Right renal cortex interstitium (tissue), 3 donors: ENCODE measurements at places on chromosomes 3 and 15.

GRCh38 chr3:140712301-140712700 is 34.4 kb downstream of the TRIM42 start:
- no peak for DNase-seq

DNA sequence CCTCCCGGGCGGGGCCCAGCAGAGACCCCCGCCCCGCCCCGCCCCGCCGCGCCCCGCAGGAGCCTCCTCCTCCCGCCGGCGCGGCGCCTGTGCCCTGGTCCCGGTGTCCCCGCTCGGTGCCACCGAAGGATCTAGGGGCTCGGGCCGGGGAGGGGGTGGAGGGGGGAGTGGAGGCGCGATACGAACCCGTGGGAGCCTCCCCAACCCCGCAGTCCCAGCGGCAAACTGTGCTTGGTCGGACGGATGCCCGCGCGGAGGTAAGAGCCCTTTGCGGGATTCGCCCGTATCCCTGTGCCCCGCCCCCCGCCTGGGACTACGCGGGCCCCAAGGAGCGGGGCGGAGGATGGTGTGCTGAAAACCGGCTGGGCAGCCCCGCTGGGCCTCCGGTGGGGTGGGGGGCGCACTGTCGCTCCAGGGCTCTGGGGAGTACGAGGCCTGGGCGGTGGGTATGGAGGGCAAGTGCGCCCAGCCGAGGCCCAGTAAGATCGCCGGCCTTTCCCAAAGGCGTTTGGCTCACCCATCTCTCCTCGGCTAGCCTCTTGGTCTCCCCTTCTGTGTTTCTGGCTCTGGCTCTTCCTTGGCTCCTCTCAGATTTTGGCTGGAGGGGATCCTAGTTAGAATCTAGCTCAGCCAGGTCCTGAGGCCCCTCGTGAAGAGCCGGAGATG is 65.6 kb upstream of the POLG start:
- no peak for DNase-seq

DNA sequence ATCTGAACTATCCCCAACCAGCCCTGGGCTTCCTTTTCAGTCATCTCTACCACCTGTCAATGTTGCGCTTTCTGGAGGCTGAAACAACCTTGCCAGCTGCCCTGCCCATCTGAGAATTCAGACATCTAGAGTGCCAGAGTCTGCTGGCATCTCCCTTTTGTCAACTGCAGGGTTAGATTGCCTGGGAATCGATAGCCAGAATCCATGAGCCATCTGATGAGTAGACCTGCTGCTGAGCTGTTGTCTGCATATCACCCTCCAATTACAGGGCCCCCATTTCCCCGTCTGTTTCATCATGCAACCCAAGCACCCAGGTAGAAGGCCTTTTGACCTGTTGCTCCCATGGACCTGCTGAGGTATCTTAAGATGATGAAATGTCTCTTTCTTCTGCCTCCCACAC is 280.1 kb downstream of the EPHB1 start:
- no peak for DNase-seq

- no peak for DNase-seq
Observed at GRCh38 chr15:36843822-36844221, 256.5 kb downstream of the MEIS2 start.

- no peak for DNase-seq
Observed at GRCh38 chr15:40886586-40886985, 7.7 kb upstream of the VPS18 start.
